ENCODE measurements at places on chromosomes 6 and 20.
A peak's percentile ranks its signal among the peaks of the same experiment; 100 is the strongest.

GRCh38 chr6:43469947-43470346 is 7.4 kb upstream of the TJAP1 start:
- no peak for DNase-seq

- no peak for DNase-seq
Observed at GRCh38 chr20:31801508-31801907, 17.6 kb upstream of the MYLK2 start.

GRCh38 chr6:15132167-15132566 is 113.7 kb upstream of the JARID2 start:
- DNase-seq, result no peak

GRCh38 chr6:108612852-108613251 is 52.1 kb downstream of the FOXO3 start:
- DNase-seq, result no peak

DNA sequence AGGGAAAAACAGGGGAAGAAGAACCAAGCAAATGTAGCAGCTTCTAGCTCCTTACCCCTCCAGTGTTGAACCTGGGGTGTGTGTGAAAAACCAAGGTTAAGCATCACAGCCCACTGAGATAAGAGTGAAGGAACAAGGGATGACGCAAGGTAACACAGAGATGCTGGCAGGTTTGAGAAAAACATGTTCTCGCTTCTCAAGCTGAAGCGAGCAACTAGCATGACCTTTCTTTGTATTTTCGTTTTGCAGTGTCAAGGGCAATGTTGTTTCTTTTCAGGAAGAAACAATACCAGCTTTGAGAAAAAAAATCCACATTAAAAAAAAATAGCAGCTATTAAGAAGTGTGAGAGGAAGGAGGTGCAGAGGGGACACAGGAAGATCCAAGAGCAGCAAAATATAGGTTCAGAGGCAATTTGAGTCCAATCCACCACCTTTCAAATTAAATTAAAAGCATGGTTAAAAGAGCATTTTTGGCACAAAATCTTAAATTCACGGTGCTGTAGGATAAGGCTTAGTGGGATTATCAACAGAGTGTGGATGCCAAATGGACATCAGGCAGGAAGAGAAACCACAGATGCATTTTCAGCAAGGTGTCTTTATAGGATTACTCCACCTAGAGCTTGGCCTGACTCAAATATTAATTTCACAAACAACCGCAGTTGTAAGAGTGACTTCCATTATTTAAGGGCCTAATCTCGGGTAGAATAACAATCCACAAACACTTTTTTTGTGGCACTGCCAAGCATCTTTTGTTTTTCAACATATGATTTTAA is 70.9 kb downstream of the SYNE1 start:
- no peak for DNase-seq

DNA sequence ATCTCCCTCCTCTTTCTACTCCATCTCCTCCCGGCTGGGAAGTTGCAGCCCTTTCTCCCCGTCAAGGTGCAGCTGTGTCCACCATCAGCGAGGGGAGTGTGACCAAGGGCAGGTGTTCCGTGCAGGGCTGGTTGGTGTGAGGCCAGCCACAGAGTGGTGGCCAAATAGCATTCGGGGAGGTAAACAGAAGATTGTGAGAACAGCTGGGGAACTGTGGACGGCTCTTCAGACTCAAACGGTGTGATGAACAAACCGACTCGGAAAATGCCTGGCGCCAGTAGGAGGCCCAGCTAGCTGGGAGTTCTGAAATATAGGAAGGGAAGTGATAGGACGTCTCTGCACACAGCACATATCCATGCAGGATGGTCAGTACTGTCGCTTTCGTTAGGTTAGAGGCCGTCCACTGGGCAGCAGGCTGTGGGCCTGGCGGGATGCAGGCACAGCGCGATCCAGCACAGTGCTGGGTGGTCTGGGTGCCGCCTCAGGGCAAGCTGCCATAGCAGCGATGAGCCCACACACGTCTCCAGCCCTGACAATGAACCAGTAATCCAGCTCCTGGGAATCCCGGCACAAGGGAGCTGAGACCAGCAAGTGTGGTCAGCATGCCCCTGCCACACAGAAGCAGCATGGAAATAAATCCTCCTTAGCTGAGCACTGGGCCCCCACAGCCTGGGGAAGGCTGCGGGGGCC is 258.1 kb downstream of the TAF4 start:
- no peak for DNase-seq

GRCh38 chr20:19661717-19662636 is 96.1 kb upstream of the RIN2 start:
- peak; percentile 40 for DNase-seq

DNA sequence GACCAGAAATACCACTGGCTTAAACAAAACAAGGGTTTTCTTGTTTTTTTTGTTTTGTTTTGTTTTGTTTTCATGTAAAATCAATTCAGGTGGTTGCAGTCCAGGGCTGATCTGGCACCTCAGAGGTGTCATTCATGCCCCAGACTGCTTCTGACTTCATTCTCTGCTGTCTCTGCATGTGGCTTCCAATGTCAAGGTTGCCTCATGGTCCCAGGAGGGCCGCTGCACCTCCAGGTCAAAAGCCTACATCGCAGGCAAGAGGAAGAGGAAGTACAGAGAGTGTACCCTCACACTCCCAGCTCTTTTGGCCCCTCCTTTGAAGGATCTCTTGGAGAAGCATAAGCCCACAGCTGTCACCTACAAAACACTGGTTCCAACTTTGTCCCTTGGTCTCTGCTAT is 1.4 kb upstream of the BTN3A1 start:
- no peak for DNase-seq

DNA sequence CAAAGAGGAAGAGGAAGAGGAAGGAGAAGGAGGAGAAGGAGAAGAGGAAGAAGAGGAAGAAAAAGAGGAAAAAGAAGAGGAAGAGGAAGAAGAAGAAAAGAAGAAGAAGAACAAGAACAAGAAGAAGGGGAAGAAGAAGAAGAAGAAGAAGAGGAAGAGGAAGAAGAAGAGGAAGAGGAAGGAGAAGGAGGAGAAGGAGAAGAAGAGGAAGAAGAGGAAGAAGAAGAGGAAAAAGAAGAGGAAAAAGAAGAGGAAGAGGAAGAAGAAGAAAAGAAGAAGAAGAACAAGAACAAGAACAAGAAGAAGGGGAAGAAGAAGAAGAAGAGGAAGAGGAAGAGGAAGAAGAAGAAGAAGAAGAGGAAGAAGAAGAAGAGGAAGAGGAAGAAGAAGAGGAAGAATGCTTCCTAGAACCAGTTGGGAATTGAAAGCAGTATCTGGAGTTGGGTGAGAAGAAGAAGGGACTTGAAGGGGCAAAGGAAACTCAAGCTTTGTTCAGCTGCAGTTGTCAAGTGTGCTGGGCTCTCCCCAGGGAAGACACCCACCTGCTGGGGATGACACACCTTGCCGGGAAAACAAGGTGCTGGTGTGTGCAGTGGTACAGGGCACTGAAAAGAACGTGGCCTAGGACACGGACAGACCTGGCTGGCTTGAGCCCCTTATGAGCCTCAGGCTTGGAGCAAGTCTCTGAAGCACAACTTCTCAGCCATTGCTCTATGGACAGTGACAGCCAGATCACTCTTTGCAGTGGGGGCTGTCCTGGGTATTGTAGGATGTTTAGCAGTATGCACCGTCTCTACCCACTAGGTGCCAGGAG is 30.1 kb upstream of the ARFGEF2 start:
- DNase-seq, result no peak

- no peak for DNase-seq
Observed at GRCh38 chr6:43318011-43318410, 9.4 kb upstream of the CRIP3 start.

DNA sequence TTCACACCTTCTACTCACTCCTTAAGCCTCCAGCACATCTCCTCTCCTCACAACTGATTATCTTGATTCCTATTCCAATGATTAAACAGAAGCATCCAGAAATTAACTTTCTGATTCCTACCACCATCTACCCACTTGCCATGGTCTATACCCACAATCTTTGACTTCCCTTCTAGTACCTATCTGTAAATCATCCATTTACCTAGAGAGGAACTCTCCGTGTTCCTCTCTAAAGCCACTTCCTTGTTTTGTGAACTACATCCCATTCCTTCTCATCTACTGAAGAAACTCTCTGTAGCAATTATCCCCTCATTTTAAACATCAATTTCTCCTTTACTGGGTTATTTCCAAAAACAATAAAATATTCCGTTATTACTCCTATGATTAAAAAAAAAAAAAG is 167.3 kb downstream of the ARHGAP18 start:
- DNase-seq, result no peak

DNA sequence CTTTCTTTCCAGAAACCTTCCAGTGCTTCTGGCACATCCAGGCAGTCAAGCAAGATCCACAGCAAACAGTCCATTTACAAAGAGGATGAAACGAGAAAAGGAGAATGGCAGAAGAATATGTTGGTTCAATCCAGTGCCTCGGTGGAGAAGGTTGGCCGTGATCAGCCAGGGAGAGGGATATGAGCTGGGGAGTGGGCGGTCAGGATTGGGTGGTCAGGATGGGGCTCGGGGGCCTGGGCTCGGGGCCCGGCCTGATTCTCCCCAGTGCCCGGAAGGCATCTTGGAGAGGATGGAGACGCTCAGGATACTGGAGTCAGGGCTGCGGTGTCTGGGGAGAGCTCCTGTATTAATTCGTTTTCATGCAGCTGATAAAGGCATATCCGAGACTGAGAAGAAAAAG is 61.3 kb downstream of the EFCAB8 start:
- DNase-seq, result no peak

GRCh38 chr20:8043687-8044282 is 24.2 kb upstream of the TMX4 start:
- no peak for DNase-seq

GRCh38 chr20:39879296-39879695 is 809.7 kb downstream of the MAFB start:
- DNase-seq, result no peak

GRCh38 chr20:43812216-43812615 is 85.4 kb upstream of the GTSF1L start:
- no peak for DNase-seq

DNA sequence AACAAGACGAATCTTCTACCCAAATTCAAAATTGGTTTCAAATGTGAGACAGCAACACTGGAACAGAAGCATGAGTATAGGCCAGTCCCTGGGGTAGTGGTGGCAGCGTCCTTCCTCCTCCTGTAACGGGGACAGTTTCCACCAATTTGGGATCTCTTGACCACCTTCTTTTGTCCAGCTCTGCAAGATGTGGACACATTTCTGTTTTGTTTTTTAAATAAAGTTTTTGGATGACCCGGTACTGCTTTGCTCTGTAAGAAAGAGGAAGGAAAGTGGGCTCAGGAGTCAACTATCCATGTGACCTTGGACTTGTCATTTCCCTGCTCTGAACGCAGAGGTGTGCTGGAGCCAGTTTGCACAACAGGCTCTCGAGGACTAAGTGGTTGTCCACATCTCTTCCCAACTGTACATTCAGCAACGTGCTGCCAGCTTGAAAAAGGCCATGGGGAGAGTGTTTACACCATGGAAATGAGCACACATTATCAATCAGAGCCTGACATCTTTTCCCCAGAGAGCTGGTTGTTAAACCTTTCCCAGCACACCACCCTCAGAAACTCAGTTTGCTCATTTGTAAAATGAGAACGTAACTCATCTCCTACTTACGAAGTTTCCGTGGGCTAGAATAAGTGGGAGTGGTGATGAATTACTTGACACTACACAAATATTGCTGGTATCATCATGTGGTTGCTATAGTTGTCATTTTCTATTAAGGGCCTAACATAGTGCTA is 66.5 kb downstream of the ADTRP start:
- no peak for DNase-seq

DNA sequence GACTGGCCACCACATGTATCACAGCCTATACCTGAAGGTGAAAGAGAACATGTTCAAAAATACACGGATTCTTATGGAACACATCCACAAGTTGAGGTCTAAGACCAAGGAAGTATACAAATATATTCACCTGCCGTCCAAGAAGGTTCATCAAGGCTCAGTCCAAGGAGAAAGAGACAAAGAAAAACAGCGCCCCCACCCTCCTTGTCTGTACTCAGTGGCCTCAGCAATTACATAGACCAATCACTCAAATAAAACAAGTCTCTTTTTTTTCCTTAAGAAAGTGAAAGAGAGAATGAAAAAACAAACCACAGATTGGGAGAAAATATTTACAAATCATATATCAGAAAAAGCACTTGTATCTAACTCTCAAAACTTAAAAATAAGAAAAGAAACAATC is 19.5 kb downstream of the CPXM1 start:
- DNase-seq, result no peak
